Lung (tissue), 17 donors: ENCODE measurements at places on chromosomes 1 and 21. TPM values are rescaled to one million over a fixed set of nuclear protein-coding genes. Genes with fewer than 3 reads are reported as not detected.

The PDZK1IP1 gene
- total RNA-seq = 72.6 TPM

The OR10J1 gene
- not detected for total RNA-seq

The MMP23B gene
- 29.2 TPM for total RNA-seq

The SFN gene
- 118 TPM for total RNA-seq

DNA sequence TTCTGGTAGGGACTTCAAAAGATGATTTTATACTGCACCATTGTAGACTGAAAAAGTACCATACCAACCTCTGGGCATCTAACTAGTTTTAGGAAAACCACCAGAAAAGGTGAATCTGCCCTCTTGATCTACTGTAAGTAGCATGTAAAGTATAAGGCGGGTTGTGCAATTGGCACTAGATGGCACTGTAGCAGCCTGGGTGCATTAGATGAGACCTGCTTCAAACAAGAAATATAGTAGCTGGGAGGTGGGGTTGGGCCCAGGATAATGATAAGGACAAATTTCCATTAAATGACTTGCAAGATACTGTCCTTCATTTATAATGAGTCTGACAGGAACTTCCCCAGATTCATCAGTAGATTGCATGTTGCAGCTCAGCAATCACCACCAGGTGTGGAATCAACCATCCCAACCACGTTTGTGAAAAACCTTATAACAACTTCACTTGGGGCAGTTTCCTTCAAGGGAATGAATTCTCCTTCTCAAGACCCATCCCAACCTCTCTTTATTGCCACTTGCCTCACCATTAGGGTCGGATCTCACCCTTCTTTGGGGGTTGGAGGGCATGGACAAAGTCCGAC, 37.3 kb upstream of the IL10 start:
- no peak overlapping the region for H3K4me3 ChIP-seq
- no peak for DNase-seq
- no peaks in the 10 kb centered on the region for H3K36me3 ChIP-seq
- no peak overlapping the region for H3K27ac ChIP-seq
- no peaks in the 10 kb centered on the region for H3K4me1 ChIP-seq
- no peaks in the 10 kb centered on the region for H3K27me3 ChIP-seq

DNA sequence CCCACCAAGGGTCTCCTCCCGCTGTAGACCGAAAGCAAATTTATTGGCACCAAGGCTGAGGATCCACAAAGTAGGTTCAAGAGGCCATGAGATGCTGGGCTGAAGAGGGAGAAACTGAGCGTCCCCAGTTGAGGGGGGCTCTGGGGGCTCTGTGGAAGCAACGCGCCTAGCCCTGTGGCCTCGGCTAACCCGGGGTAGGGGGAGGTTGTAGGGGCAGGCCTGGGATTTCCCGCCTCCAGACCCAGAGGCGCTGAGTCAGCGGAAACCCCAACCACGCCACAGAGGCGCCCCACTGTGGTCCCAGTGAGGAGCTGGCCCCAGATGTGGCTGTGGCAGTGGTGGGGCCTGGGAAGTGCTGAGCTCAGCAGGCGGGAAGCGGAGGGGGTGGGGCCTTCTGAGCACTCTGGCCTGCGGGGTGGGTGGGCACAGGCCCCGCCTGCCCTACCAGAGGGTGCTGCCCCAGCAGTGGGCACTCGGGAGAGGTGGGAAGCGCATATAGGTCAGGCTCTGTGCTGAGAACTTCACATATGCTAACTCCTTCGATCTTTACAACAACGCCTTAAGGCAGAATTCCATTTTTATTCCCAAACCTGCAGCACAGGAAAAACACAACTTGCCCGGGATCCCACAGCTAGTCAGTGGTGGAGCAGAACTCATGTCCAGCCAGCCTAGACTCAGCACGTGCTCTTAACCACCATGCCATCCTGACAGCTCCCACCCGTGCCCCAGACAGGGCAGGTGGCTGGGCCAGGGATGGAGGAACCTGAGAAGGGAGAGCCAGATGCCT, 1.5 kb upstream of the COL16A1 start:
- no peaks in the 10 kb centered on the region for H3K27me3 ChIP-seq
- no peak overlapping the region for H3K27ac ChIP-seq
- H3K4me1 ChIP-seq = peaks cover 4% of the 10 kb centered on the region
- peak; percentile 95 for DNase-seq
- H3K36me3 ChIP-seq = peaks cover 3% of the 10 kb centered on the region
- no peak overlapping the region for H3K4me3 ChIP-seq

GRCh38 chr1:185480545-185480944, 163.5 kb upstream of the IVNS1ABP start:
- H3K27ac ChIP-seq = no peak overlapping the region
- H3K27me3 ChIP-seq = no peaks in the 10 kb centered on the region
- DNase-seq = no peak
- no peaks in the 10 kb centered on the region for H3K36me3 ChIP-seq
- no peak overlapping the region for H3K4me3 ChIP-seq
